ENCODE measurements at places on chromosomes 4 and X.
A peak's percentile ranks its signal among the peaks of the same experiment; 100 is the strongest.

GRCh38 chrX:150329868-150330267 is 33.2 kb upstream of the MAMLD1 start:
- no peak for DNase-seq

- no peak for DNase-seq
Measured at GRCh38 chr4:38004887-38005286, 44.7 kb downstream of the PTTG2 start.

DNA sequence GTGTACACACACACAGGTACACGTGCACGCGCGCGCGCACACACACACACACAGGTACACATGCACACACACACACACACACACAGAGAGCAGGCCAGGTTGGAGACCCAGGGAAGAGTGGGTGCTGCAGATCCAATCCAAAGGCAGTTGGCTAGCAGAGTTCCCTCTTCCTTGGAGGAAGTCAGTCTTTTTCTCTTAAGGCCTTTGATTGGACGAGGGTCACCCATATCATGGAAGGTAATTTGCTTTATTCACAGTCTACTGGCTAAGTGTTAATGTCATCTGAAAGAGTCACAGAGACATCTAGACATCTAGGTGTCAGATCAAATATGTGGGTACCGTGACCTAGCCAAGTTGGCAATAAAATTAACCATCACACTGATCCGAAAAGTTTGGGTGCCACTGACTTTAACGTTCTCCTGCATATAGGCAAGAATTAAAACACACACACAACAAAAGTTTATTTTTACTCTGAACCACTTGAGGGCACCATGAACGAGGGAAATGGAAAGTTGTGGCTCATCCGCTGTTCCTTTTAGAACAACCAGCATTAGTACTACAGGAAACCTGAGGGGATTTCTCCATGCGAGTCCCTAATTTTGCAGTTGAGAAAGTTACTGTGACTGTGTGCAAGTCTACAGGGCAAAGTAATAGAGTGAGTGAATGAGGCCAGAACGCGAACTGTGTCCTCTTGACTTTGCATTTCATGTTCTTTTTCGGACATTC is 66.0 kb upstream of the STOX2 start:
- no peak for DNase-seq

DNA sequence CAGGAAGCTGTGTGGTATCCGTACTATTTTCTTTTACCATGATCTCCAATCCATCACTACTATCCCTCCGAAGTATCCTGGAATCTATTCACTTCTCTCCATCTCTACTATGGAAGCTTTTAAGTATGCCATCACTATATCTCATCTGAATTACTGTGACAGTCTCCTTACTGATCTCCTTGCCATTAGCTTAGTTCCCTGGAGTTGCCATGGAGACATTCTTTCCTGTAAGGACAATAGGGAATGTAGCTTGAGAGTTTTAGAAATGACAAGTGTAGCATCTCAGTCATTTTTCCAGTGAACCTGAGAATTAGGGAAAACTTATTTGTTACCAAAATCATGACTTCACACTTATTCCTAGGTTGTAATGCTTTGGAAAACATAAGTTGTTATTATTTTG is 86.3 kb downstream of the HPGD start:
- DNase-seq: no peak

DNA sequence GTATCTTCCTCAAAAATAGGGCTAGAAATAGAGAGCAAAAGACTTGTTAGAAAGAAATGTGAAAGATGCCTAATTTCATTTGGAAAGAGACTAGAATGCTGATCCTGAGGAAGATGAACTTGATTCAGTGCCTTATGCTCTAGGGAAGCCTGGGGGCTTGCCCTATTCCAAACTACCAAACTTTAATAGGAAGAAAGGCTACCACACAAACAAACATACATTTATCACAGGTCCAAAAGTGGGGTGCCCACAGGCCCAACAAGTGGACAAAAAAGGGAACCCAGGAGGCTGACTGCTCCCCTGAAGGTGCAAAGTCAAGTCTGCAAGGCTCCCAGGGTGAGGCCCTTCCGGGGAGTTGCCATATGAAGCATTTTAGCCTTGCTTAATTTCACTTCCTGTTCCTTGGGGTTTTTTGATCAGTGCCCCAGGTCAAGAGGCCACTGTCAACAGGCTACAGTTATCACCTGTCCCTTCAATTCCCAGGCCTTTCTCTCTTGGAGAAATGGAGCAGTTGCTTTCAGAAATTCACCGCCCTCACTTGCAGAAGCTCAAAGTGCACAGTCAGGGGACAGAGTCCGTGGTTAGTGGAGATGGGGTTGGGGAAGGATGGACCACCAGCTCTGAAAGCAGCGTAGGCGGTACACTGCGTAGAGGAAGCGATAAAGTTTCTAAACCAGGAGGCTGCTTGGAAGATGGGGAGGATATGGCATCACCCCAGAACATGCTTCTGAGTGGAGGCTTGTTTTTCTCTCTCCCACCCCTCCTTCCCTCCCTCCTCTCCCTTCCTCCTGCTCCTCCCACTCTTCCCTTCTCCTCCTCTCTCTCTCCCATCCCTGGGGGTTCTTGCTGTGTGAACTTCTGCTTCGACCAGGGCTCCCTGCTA is 36.4 kb downstream of the TMEM154 start:
- no peak for DNase-seq

DNA sequence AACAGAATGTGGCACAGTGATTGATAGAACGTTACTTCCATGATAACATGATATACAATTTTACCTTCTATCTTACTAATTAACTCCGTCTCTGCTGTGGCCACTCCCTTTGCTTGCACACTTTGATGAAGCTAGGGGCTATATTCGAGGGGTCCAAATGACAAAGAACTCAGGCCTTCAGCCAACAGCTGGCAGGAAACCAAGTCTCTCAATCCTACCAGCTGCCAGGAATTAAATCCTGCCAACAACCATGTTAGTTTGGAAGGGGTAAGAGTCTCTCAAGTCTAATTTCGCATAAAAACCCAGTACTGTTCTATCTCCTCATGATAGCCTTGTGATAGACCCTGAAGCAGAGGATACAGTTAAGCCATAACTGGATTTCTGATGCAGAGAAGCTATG is 1122.9 kb upstream of the PCDH10 start:
- no peak for DNase-seq

DNA sequence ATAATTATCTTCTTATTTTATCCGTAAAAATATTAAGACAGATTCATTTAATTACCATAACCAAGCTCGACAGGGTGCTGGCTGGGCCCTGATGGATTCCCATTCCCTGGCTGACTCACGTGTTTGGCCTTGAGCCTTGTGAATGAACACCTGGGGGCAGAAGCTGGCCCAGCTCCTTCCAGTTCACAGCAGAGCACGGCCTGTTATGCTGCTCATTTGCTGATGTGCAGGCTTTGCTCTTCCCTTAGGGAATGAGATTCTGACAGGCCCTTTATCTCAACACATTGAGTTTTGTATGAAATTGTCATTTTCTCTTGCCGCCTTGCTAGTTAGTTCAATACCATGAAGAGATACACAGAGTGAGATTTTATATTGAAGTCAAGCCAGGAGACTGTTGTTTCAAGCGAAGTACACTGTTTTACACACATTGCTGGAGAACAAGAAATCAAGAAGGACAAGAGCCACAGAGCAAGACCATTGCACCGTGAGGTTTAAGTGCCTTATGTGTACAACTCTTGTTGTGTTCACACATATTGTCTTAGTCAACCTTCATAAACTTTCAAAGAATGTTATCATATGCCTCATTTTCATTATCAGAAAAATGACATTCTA is 1583.3 kb downstream of the STIM2 start:
- DNase-seq: no peak

DNA sequence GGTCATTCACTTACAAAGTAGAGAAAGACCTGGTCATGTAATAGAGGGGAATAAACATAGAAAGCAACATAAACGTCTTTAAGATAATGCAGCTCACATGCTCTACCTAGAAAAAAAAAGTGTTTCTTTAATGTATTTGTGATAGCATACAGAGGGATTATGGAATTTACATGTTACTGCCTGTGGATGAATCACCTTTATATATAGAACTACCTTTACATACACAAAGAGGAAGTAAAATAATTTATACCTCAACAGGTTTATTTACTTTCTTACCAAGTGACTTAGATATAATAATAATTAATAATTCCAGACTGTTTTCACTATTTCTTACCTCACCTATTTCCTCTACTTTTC is 81.5 kb downstream of the PPP3CA start:
- DNase-seq: no peak

DNA sequence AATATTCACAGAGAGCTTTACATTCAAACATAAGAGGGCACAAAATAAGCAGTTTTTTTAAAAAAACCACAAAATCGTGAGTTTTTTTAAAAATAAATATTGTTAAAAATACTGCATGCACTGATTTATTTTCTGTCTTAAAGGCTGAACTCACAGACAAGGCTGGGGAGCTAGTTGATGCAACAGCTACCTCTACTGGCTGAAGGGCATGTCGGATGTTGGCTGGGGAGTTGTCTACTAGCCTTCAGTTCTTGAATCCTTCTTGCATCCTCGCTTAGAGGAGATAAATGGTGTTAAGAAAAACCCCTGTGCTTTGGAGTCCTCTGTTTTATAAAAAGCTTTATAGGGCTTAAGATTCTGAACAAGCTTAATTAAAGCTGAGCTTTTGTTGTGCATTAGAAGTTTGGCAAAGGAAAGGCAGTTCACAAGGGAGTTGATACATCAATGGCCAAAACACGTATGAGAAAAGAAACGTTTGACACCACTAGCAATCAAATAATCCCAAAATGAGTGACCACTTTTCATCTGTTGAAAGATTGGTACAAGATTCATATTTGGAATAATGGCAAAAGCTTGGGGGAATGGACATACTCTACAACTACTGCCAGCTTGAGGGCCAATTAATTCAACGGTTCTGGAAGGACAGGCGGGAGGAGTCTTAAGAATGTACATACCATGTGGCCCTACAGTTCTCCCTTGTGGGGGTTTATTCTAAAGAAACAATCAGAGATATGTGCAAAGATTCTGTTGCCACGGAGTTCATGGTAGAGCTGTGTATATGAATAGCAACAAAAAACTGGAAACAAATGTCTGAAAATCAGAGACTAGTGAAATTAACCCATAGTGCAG is 94.7 kb downstream of the SEL1L3 start:
- DNase-seq: no peak

- DNase-seq: no peak
Measured at GRCh38 chr4:37338972-37339371, 94.4 kb downstream of the NWD2 start.

- DNase-seq: no peak
Measured at GRCh38 chr4:100517864-100518341, at the start of gene EMCN. TSS of gene EMCN (minus strand) at chr4:100518022. CDS start at chr4:100517914, 108 bp downstream.

- DNase-seq: no peak
Measured at GRCh38 chrX:29422034-29422433, 793.3 kb upstream of the MAGEB2 start.

- no peak for DNase-seq
Measured at GRCh38 chrX:68690936-68691501, 43.6 kb downstream of the STARD8 start.

GRCh38 chrX:9682456-9682855 is 83.2 kb downstream of the GPR143 start:
- DNase-seq: no peak

GRCh38 chrX:9342561-9343051 is 122.3 kb upstream of the TBL1X start:
- DNase-seq: peak; percentile 39

- no peak for DNase-seq
Measured at GRCh38 chr4:77619408-77619807, 13.8 kb downstream of the CXCL13 start.

DNA sequence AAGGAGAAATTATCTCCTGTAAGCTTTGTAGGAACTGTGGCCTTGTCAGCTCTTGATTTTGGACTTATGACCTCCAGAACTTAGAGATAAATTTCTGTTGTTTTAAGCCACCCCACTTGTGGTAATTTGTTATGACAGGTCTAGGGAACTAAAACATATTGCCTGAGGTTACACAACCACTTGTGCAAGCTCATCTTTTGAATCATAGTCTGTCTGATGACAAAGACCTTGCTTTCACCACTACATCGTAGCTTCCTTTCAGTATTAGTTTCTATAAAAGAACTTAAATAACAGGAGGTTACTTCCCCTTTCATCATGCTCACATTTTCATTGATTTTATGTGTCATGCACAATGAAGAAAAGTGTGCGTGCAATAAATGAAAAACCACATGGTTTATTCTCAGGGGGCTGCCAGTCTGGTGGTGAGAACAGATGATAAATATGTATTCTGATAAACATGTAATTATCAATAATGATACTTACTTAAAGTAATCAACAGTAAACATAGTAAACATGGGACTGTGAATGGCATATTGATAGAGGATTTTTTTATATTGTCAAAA is 690.0 kb upstream of the HS3ST1 start:
- no peak for DNase-seq

GRCh38 chr4:184166736-184167135 is 50.9 kb downstream of the ENPP6 start:
- DNase-seq: no peak

DNA sequence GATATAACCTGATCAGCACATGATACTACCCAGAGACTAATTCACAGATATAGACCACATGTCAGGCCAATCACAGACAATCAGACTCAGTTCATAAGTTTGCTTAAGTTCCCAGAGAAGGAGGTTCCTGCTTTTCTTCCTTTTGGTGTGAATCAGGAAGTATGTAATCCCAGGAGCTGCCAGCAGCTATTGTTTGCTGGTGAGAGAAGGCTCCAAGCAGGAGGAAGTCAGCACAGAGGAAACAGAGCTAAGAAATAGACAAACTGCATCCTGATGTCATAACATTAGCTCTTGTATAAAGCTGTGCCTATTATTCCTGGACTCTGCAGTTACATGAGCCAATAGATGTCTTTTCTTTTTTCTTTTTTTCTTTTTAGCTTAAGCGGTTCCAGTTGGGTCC is 50.9 kb downstream of the UCHL1 start:
- DNase-seq: no peak

- no peak for DNase-seq
Measured at GRCh38 chr4:154616287-154616686, 3.8 kb upstream of the FGG start.

DNA sequence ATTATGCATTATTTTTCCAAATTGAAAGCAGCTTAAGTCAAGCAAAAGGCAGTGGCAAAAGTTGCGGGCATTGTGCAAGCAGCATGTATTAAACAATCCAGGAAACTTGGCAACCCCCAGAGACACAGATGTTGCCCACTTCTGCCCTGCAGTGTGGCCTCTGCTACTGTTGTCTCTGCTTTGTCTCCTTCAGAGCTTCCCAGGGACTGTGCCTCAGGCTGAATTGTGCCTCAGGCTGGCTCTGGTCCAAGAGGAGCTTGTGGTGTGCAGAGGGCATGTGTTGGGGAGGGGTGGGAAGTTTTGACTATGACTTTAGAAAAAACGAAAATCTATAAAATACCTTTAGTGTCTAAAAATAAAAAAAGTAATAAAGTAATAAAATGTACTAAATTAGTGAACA is 201.4 kb downstream of the CCSER1 start:
- no peak for DNase-seq
